ENCODE measurements at places on chromosomes 6 and 20.

DNA sequence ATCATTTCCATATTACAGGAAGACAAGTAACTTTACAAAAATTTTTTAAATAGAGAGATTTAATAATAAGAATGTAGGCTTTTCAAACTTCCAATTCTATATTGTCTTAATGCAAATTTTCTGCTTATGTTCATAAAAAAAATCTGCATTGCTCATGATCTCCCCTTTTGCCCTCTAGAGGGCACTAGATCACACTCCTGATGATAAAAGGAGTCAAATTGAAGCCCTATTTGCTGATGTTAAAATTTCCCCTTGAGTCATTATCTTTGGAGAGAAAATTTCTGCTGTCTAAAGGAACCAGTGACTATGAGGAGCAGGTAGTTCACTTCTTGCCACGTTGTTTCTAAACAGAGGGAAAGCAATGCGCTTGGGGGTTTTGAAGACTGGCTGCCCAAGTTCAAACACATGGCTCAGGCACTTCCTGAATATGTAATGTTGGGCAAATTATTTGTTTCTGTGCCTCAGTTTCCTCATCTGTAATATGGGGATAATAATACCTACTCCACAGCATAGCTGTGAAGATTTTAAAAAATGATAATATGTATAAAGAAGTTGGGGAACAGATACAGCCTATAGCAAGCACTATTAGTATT, 874.2 kb downstream of the TFAP2A start:
- no peaks in the 10 kb centered on the region for H3K4me1 ChIP-seq
- no peak overlapping the region for H3K27ac ChIP-seq
- H3K27me3 ChIP-seq: no peaks in the 10 kb centered on the region
- no peaks in the 10 kb centered on the region for H3K36me3 ChIP-seq

- no peak overlapping the region for H3K27ac ChIP-seq
- no peaks in the 10 kb centered on the region for H3K36me3 ChIP-seq
- no peaks in the 10 kb centered on the region for H3K27me3 ChIP-seq
Observed at GRCh38 chr6:134680021-134680420, 269.9 kb downstream of the ALDH8A1 start.

DNA sequence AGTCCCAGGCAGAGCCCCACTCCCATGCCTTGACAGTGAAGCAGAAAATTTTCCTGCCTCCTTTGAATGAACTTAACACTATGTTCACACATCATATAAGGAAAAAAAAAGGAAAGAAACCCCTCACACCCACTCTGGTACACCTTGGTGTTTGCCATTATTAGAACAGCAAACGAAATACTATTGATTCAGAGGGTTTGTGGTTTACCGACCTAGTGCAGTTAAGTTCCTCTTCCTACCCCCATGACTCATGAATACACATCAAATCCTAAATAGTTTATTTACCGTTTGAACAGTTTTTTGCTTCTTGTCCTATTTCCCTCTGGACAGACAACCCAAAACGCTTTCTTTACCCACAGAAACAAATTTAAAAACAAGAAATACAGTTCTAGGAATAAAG, 237.7 kb downstream of the FOXA2 start:
- no peak overlapping the region for H3K27ac ChIP-seq
- H3K4me3 ChIP-seq: no peak overlapping the region
- no peaks in the 10 kb centered on the region for H3K27me3 ChIP-seq
- DNase-seq: no peak

DNA sequence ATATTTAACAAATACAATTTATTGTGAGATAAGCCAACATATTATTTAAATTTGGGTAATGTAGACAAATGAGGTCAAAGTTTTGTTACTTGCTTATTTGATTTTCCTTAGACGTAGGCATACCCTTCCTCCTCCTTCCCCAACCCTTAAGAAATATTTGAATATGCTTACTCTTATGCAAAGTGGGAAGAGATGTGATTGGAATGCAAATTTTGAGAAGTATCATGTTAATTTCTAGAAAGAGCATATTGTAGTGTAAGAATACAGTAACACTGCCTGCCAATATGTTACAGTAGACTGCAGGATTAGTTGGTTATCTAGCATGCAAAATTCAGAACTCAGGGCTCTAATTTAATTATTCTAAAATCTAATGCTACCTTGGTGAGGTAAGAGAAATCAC, 32.9 kb downstream of the CRISP1 start:
- no peaks in the 10 kb centered on the region for H3K27me3 ChIP-seq
- no peak overlapping the region for H3K27ac ChIP-seq
- no peak overlapping the region for H3K4me3 ChIP-seq
- no peak for DNase-seq

DNA sequence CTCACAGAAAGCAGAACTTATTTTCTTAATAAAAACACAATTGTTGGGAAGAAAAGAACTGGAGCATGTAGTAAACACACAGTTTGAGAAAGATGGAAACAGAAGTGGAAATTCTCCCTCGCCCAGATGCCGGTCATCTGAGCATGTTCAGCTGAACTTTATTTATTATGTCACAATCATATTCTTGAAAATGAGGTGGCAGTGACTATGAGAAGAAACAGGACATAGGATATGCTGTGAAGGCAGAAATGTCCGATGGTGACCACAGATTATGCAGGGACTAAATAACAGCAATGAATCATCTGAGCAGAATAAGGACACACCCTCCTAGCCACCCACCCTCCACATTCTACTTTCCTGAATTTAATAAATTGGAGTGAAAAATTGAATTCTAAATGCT, 425.3 kb upstream of the NOX3 start:
- H3K4me1 ChIP-seq: no peaks in the 10 kb centered on the region
- no peak for DNase-seq
- H3K27me3 ChIP-seq: no peaks in the 10 kb centered on the region
- H3K27ac ChIP-seq: no peak overlapping the region
- H3K4me3 ChIP-seq: no peak overlapping the region
- H3K36me3 ChIP-seq: no peaks in the 10 kb centered on the region

GRCh38 chr6:156828280-156828703, 51.1 kb downstream of the ARID1B start:
- no peak overlapping the region for H3K4me3 ChIP-seq
- no peaks in the 10 kb centered on the region for H3K36me3 ChIP-seq
- H3K4me1 ChIP-seq: peaks cover 18% of the 10 kb centered on the region
- peak; percentile 58 for DNase-seq
- no peaks in the 10 kb centered on the region for H3K27me3 ChIP-seq
- peak overlapping the region; percentile 67 for H3K27ac ChIP-seq

GRCh38 chr6:149203509-149203908, 114.0 kb upstream of the TAB2 start:
- H3K36me3 ChIP-seq: no peaks in the 10 kb centered on the region

- no peak overlapping the region for H3K4me3 ChIP-seq
- no peaks in the 10 kb centered on the region for H3K4me1 ChIP-seq
- no peaks in the 10 kb centered on the region for H3K27me3 ChIP-seq
Observed at GRCh38 chr6:4336084-4336483, 200.7 kb upstream of the ECI2 start.

DNA sequence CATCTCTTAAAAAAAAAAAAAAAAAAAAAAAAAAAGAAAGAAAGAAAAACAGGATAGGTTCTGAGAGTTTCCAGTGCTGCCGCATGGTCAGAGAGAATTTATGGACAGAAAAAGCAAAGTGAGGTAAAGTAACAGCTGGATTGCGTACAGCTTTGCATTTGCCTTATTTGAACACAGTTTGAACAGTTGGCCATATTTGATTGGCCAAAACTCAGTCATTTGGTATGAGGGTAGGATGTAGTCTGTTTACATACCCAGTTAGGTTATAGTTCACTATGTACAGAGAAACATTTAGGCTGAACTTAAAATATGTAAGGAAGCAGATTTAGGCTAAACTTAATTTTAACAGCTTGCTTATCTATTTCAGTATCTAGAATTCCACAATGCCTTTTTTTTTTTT, 17.5 kb upstream of the L3MBTL1 start:
- no peaks in the 10 kb centered on the region for H3K36me3 ChIP-seq
- DNase-seq: no peak
- no peak overlapping the region for H3K4me3 ChIP-seq
- H3K27me3 ChIP-seq: no peaks in the 10 kb centered on the region
- H3K27ac ChIP-seq: no peak overlapping the region
- H3K4me1 ChIP-seq: no peaks in the 10 kb centered on the region

GRCh38 chr6:110490110-110490509, 13.7 kb upstream of the SLC22A16 start:
- H3K4me3 ChIP-seq: no peak overlapping the region
- no peaks in the 10 kb centered on the region for H3K4me1 ChIP-seq
- H3K27me3 ChIP-seq: no peaks in the 10 kb centered on the region
- H3K27ac ChIP-seq: no peak overlapping the region
- no peaks in the 10 kb centered on the region for H3K36me3 ChIP-seq

GRCh38 chr6:10310826-10311225, 104.0 kb downstream of the TFAP2A start:
- no peaks in the 10 kb centered on the region for H3K36me3 ChIP-seq
- no peak overlapping the region for H3K4me3 ChIP-seq
- DNase-seq: no peak
- H3K27me3 ChIP-seq: no peaks in the 10 kb centered on the region
- no peaks in the 10 kb centered on the region for H3K4me1 ChIP-seq

- no peak for DNase-seq
- no peaks in the 10 kb centered on the region for H3K36me3 ChIP-seq
- H3K27me3 ChIP-seq: no peaks in the 10 kb centered on the region
- no peak overlapping the region for H3K4me3 ChIP-seq
- peaks cover 16% of the 10 kb centered on the region for H3K4me1 ChIP-seq
Observed at GRCh38 chr20:51447097-51447764, 95.3 kb downstream of the NFATC2 start.

- DNase-seq: no peak
- no peaks in the 10 kb centered on the region for H3K27me3 ChIP-seq
- peaks cover 70% of the 10 kb centered on the region for H3K4me1 ChIP-seq
- no peaks in the 10 kb centered on the region for H3K36me3 ChIP-seq
- H3K4me3 ChIP-seq: no peak overlapping the region
Observed at GRCh38 chr6:15330174-15330944, 84.5 kb downstream of the JARID2 start.

DNA sequence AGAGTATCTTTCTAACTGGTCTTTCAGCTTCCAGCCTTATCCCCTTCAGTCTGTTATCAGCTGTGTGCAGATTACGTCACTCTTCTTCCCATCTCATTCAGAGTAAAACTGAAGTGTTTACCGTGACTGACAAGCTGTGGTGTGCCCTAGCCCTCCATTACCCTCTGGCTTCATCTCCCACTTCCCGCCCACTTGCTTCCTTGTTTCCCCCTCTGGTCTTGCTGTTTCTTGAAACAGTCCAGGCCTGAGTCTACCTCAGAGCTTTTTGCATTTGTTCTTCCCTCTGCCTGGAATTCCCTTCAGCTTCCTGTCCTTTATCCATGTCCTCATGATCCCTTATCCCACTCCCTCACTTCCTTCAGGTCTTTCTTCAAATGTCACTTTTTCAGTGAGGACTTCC, 66.9 kb downstream of the CARMIL1 start:
- no peak for DNase-seq
- H3K36me3 ChIP-seq: no peaks in the 10 kb centered on the region
- H3K27ac ChIP-seq: no peak overlapping the region
- no peaks in the 10 kb centered on the region for H3K27me3 ChIP-seq
- H3K4me3 ChIP-seq: no peak overlapping the region
- H3K4me1 ChIP-seq: no peaks in the 10 kb centered on the region

DNA sequence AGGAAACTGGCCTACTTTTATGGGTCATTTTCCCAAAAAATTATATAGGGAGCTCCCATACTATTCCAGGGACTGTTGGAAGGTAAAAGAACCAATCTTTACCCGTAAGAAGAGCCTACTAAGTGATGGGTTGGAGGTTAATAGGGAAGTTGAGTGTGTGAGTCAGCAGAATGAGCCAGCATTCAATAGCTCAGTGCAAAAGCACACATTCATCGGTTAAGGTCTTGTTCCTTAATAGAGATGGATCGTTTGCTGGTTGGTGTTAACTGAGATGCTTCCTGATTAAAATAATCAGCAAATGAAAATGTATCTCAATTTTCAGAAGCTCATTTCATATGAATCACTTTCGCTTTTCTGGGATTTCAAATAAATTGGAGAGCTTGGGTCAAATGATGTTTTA, 115.3 kb upstream of the MRPS10 start:
- H3K4me1 ChIP-seq: no peaks in the 10 kb centered on the region
- DNase-seq: no peak
- no peaks in the 10 kb centered on the region for H3K27me3 ChIP-seq
- H3K4me3 ChIP-seq: no peak overlapping the region
- H3K27ac ChIP-seq: no peak overlapping the region

GRCh38 chr20:34880215-34880850, 3.9 kb downstream of the ACSS2 start:
- peaks cover 26% of the 10 kb centered on the region for H3K36me3 ChIP-seq
- peaks cover 5% of the 10 kb centered on the region for H3K4me1 ChIP-seq
- no peak for DNase-seq
- H3K27ac ChIP-seq: no peak overlapping the region
- no peak overlapping the region for H3K4me3 ChIP-seq
- H3K27me3 ChIP-seq: no peaks in the 10 kb centered on the region

DNA sequence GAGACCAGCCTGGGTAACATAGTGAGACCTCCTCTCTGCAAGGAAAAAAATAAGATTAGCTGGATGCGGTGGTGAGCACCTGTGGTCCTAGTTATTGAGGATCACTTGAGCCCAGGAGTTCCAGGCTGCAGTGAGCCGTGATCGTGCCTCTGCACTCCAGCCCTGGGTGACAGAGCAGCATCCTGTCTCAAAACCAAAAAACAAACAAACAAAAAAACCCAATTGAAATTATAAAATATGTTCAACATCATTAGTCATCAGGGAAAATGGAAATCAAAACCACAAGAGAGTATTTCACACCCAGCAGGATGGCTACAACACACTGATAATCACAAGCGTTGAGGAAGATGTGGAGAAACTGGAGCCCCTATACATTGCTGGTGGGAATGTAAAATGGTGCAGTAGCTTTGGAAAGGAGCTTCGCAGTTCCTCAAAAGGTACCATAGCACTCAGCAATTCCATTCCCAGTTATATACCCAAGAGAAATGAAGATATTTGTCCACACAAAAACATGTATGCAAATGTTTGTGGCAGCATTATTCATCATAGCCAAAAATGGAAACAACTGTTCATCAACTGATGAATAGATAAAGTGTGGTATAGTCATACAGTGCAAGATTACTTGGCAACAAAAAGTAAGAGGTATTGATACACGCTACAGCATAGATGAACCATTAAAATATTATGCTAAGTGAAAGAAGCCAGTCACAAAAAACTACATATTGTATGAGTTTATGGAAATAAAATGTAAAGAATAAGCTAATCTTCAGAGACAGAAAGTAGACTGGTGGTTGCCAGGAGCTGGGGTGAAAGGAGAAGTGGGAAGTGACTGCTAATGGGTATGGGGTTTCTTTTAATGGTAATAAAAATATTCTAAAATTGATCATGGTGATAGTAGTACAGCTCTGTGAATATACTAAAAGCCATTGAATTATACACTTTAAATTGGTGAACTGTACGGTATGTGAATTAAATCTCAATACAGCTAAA, 38.7 kb upstream of the RIPOR2 start:
- no peaks in the 10 kb centered on the region for H3K27me3 ChIP-seq
- no peak overlapping the region for H3K27ac ChIP-seq
- no peak overlapping the region for H3K4me3 ChIP-seq
- DNase-seq: no peak
